ENCODE measurements at places on chromosomes 2 and 18.

- DNase-seq, result no peak
Measured at GRCh38 chr2:142693171-142693950, 184.1 kb upstream of the KYNU start.

DNA sequence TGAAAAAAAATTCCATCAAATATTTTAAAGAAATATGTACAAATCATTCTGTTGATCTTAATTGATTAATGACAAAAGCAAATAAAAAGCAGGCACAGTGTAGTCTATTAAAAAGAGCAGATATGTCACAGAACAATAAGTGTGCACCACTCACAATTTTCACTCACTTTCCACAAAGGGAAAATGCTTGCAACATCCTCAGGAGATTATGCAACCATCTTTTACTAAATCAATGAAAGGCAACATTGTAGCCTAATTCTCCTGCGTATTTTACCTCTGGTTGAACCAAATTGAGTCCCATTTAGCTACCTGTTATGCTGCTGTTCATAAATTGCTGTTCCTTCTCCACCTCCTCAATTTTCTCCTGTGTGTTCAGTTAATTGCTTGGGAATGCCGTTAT is 1346.8 kb upstream of the PIK3C3 start:
- no peak for DNase-seq

DNA sequence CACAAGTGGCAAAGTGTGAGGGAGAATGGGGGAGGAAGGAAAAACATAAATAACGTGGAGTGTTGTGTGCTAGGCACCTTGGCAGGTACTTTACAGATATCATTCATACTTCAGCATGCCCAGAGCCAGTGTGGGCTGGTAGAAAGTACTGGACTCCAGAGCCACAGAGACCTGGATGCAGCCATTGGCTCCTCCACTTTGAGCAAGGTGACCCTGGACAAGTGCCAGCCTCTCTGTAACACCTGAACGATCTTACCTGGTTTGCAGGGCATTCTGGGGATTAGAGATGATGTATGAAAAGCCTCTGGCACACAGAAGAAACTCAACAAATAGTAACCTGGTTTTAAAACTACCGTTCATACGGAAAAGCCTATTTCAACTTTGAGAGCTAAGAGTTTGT is 6.3 kb downstream of the LOXHD1 start:
- no peak for DNase-seq

DNA sequence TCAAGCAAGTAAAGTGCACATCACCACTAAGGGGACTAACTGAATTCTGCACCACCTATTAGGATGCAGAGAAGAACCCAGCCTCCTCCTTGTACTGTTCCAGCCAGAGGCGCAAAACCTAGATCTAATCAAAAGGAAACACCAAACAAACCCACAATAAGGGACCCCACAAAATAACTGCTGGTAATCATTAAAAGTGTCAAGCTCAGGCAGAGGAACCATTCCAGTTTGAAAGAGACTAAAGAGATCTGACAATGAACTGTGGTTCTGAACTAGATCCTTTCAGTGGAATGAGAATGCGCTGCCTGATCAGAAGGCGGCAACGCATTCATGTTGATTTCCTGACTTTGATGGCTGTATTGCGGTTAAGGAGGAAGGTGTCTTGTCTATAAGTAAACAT is 16.8 kb downstream of the HDLBP start:
- DNase-seq, result no peak

- DNase-seq, result no peak
Measured at GRCh38 chr18:64513401-64513800, 364.5 kb upstream of the LINC00305 start.

GRCh38 chr2:142843731-142844130 is 33.7 kb upstream of the KYNU start:
- no peak for DNase-seq

DNA sequence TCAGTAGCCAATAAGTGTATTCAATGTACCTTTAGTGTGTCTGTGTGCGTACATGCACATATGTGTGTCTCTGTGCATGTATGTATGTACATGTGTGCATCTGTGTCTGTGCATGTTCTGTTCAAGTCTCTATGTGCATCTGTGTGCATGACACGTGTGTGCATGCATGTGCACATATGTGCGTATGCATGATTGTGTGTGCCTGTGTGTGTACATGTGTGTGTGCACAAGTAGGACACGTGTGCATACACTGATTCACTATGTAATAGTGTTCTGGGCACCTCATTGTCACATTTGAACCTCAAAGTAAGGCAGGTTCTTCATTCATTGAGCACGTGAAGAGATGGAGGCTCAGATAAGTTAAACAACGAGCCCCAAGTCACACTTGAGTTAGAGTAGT is 142.6 kb upstream of the COPS8 start:
- no peak for DNase-seq

GRCh38 chr2:128568106-128568505 is 249.4 kb upstream of the HS6ST1 start:
- DNase-seq, result no peak

DNA sequence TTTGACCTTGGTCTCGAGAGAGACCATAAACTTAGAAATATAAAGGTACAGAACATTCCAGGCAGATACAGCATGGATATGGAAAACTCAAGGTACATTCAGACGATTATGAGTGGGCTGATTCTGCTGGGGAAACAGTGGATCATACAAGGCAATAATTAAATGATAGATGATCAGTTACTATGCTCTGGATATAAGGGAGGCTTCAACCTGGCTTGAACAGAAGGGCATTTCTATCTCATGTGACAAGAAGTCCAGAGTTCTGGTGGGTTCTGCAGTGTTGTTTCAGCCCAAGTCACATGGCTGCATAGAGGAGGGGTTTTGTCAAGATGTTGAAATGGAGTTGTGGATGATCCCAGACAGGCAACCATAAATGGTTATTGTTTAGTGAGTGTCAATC is 23.5 kb downstream of the MYO5B start:
- DNase-seq, result no peak

- no peak for DNase-seq
Measured at GRCh38 chr2:10863837-10864236, 47.9 kb upstream of the KCNF1 start.

DNA sequence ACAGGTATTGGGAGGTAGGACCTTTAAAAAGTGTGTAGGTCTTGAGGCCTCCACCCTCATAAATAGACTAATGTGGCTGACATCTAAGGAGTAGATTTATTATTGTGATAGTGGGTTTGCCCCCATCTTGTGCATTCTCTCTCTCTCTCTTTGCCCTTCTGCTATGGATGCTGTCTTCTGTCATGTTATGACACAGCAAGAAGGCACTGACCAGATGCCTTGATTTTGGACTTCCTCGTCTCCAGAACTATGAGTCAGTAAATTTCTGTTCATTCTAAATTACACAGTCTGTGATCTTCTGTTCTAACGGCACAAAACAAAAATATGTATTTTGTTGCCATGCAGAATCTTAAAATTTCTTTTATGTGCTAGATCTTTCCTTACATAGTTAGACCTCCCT is 66.9 kb downstream of the ATAD2B start:
- no peak for DNase-seq

- DNase-seq, result no peak
Measured at GRCh38 chr2:36407413-36407812, 51.8 kb downstream of the CRIM1 start.

- no peak for DNase-seq
Measured at GRCh38 chr2:197159661-197160211, 150.8 kb downstream of the ANKRD44 start.

DNA sequence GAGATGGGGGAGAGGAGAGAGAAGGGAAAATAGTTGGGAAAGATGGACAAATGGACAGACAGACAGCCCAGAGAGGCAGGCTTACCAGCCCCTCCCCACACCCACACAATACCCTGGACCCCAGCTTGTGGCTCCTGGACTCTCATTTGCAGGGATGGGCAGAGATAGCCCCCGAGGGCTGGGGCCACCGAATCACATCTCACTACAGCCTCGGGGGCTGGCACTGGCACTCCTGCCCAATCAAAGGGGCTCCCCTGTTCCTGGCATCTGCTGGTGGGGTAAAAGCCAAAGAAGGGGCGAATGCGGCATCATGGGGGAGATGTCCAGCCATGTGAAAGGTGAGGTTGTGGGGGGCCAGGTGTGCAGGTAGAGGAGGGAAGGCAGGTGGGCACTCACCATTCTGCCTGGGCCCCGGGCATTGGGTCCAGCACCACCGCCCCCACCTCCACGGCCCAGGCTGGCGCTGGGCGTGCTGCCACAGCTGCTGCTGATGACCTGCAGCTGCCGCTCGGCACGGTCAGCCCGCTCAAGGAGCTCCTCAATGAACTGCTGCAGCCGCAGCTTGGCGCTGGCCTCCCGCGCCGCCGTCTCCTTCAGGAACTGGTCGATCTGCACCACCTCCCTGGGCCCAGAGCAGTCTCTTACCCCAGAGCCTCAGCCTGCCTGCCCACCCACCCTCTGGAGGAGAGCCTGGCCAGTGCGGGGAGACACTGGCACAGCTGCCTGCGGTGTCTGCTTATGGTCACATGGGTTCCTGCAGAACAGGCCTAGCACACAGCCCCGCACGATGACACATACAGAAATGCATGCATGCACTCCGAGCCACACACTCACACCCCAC is 18.0 kb downstream of the FBXO41 start:
- no peak for DNase-seq

- DNase-seq, result no peak
Measured at GRCh38 chr18:32469691-32470459, 807 bp downstream of the GAREM1 start.

- DNase-seq, result no peak
Measured at GRCh38 chr2:221380686-221381085, 191.4 kb downstream of the EPHA4 start.

- no peak for DNase-seq
Measured at GRCh38 chr2:55743583-55743982, 49.9 kb upstream of the PNPT1 start.

DNA sequence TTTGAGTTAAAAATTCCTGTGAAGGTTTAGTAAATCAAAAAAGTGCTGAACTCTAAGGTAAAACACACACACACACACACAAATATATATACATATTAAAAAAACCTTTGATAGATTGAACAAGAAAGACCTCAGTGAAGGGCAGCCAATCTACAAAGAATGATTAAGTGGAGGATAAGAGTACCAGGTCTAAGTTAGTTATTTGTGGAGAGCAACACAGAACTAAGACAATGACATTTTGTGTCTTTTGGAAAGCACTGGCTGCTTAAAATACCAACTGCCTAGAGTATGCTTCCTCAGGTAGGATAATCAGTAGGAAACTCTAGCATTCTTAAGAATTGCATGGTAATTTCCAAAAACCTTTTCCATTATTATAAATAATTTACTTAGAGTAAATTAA is 481.4 kb upstream of the SYT4 start:
- no peak for DNase-seq

DNA sequence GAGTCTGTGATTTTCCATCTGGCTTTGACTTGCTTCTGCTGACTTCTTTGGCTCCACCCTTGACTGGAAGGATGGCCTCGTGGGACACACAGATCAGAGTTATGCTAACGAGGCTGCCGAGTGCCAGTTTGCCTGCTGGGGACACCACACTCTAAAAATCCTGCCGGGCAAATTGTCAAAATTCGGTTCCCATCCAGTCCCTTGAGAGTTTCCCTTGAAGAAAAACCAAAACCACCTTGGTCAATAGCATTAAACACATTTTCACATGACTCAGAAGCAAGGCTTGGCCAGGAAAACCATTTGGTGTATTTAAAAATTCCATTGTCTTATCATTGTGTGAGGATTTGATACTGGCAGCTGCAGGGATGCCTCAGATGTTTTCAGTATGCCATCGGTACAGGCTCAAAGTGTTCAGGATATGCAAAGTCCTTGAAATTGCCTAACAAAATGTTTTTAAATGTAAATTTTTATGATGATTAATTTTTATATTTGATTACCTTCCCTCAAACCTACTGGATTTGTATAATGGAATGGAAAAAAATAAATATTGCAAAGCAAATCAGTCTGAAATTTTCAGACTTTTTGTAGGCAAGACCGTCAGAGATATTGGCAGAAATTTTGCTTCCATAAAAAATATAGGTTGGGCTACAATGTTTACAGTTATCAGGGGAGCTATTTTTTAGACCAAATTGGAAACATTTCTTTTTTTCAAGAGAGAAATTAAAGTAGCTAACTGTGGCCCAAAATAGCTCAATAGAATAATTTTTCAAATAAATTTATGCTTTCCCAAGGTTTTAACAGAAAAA is 41.6 kb downstream of the KCNE4 start:
- no peak for DNase-seq

DNA sequence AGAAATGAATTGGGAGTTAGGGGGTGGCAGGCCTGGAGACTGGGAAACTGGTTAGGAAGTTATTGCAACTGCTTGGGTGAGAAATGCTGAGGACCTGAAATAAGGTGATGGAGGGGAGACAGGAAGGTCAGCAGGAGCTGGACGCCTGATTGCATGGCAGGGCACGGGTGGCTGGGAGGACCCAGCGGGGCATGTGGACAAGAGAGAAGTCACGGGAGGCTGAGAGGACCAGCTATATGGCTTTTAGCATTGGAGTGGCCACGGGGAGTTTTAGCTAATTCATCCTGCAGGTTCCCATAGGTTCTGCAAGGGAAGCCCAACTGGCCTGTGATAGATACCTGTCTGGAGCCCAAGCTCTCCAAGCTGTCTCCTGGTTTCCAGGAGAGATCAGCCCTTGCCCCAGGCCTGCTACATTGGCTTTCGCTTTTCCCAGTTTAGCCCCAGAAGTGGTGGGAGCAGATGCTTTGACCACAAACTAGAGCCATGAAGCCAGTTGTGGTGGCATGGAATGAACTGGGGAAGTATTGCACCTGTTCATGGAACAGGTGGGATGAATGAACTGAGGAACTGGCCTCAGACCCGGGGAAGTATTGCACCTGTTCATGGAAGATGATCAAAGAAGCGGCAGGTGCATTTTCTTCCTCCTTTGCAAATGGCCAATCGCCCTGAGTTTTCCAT is 93.6 kb upstream of the TAF1B start:
- DNase-seq, result no peak

- DNase-seq, result no peak
Measured at GRCh38 chr2:72204156-72204785, 56.6 kb upstream of the CYP26B1 start.

DNA sequence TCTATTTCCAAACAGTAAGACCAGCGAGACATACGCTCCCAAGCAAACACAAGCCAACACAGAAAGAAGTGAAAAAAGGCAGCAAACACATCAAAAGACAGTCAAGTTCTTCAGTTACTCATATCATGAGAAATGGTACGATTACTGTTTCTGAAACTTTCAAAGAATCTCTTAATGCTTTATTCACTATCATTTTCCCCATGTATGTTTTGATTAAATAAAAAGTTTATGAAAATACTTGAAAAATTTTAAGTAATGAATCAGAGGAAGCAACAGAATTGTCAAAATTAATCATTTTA is 114.9 kb downstream of the HDAC4 start:
- DNase-seq, result no peak

Measured in stimulated activated CD8-positive, alpha-beta memory T cell treated with anti-CD3 and anti-CD28 coated beads, Interleukin-7, amount 100 ng/mL, for 1 hour (primary cell).